ENCODE measurements at places on chromosomes 11 and 22.
A peak's percentile ranks its signal among the peaks of the same experiment; 100 is the strongest.

- no peak for DNase-seq
These were observed 12.1 kb upstream of the BAIAP2L2 start for GRCh38 chr22:38122616-38123015.

- peak; percentile 71 for DNase-seq
These were observed 156.3 kb downstream of the FAT3 start for GRCh38 chr11:92380882-92381281.

- DNase-seq = no peak
These were observed at the start of gene CYTH4 for GRCh38 chr22:37282385-37282677. CYTH4 (plus strand) TSS chr22:37282508; CDS start chr22:37282570, 62 bp downstream.

DNA sequence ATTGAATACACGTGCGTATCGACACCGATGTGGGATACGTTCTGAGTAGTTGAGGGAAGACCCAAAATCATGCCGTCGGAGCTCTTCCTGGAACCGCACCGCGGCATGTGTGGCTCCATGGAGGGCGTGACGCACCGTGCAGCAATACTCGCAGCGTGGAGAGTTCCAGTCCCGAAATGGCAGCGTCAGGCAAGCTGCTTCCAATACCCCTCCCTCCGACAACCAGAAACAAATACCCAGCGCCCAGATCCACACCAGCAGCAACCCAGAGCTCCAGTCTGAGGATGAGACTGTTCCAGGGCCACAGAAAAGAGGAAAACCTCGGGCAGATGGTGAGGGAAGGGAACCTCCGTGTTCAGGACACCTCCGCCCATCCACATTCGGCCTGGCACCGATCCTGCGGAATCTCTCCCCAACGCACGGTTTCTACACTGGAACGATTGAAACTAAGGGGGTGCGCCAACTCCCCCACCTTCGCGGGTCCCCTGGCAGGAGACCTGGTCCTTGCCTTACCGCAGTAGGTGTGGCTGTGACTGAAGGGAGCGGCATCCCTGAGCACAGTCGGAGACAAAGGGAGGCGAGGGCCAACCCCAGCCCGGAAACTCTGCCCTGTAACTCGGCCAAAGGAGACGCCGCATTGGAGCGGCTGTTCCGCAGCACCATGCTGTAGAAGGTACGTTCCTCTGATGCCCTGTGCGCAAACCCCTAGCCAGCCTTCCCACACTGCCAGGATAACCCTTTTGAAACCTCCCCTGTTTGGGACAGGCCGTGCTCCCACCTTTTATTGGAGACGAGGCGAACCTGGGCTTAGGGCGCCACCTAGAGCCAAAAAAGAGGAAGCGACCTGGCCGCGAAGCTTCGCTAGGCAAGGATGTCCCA is 28.2 kb downstream of the DBX1 start:
- DNase-seq = peak; percentile 50

GRCh38 chr11:34158661-34159060 is 53.2 kb downstream of the NAT10 start:
- no peak for DNase-seq

- no peak for DNase-seq
These were observed 26.3 kb downstream of the RTN4R start for GRCh38 chr22:20241579-20242392.
